ENCODE measurements at places on chromosomes 3 and 15. TPM values are rescaled to one million over a fixed set of nuclear protein-coding genes. Genes with fewer than 3 reads are reported as not detected.

The CKMT1A gene
- polyA plus RNA-seq = 2.2 TPM

DNA sequence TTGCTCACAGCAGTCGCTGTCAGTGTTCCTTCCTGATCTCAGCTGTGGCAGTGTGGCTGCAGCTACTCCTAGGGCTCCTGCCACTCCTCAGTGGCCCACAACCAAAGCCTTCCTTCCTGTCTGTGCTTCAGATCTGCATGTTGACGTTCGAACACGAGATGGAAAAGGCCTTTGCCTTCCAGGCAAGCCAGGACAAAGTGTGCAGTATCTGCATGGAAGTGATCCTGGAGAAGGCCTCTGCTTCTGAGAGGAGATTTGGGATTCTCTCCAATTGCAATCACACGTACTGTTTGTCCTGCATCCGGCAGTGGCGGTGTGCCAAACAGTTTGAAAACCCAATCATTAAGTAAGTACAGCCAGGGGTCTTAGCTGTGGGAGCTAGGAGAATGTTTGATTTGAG, 17.8 kb downstream of the MKRN2 start:
- DNase-seq = no peak

The STARD5 gene
- polyA plus RNA-seq = 3.9 TPM

- DNase-seq = no peak
These were observed 54.2 kb downstream of the PIK3R4 start for GRCh38 chr3:130692455-130692854.

DNA sequence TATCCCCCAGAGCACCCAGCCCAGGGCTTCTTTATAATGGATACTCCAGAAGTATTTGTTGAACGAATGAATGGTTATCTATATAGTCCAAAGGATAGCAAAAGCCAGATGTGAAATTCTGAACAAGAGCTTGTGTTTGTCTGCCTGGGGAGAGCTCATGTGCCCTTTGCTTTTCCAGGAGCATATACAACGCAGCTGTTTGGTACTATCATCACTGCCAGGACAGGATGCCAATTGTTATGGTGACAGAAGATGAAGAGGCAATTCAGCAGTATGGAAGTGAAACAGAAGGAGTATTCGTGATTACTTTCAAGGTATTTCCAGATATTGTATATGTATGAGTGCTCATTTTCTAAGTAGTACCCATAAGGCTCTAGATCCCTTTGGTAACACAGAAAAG, 15.2 kb downstream of the DIS3L start:
- no peak for DNase-seq

DNA sequence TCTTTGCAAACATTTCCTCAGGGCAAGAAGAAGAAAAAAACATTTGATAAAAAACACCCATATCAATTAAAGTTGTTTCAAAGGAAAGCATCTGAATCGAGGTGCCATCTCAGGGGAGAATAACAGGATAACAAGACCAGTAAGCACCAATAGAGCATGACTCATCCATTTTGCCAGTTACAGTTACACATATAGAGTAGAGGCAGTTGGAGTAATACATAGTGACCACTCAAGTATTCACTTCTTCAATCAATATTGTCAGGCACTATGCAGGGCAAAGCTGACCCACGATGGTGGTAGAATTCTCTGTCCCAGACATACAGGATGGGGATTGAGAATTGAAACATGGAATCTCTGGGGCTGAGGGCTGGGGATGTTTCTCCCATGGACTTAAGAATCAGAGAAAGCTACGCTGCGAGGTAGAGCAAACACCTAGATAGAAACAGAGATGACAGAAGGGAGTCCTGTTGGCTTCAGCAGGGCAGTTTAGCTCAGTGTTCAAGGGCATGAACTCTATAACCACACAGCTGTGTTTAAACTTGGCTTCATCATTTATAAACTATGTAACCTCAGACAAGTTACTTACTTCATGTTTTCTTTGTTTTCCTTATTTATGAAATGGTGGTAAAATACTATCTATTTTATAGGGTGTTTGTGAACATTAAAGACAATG, 186.4 kb upstream of the NANOGP8 start:
- DNase-seq = no peak

DNA sequence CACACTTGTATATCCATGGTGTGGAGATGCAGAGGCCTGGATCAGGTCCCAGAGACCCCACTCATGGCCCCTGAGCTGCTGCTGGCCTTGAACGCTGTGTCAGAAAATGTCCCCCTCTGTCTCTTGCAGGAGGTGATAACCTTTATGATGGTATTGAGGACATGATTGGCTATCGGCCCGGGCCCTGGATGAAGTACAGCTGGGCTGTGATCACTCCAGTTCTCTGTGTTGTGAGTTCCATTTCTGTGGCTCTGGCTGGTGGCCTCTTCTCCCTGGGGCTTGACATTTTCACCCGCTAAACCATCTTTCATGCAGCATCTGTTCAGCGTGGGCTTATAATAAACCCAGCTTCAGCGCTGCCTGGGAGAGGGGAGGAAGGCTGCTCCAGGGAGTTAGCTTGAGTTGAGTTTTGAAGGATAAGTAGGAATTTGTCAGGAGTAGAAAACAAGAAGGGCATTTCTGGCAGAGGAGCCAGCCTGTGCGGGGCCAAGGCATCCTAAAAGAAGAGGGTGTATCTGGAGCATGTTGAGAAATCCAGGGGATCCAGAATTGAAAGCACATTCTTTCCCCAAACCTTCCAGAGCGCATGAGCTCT, 61.1 kb downstream of the GRIP2 start:
- no peak for DNase-seq

The GP9 gene
- 1.00 TPM for polyA plus RNA-seq

- no peak for DNase-seq
These were observed 723.4 kb downstream of the ZPLD1 start for GRCh38 chr3:103158183-103158582.

- DNase-seq = no peak
These were observed 58.8 kb upstream of the FAM3D start for GRCh38 chr3:58725326-58725853.

DNA sequence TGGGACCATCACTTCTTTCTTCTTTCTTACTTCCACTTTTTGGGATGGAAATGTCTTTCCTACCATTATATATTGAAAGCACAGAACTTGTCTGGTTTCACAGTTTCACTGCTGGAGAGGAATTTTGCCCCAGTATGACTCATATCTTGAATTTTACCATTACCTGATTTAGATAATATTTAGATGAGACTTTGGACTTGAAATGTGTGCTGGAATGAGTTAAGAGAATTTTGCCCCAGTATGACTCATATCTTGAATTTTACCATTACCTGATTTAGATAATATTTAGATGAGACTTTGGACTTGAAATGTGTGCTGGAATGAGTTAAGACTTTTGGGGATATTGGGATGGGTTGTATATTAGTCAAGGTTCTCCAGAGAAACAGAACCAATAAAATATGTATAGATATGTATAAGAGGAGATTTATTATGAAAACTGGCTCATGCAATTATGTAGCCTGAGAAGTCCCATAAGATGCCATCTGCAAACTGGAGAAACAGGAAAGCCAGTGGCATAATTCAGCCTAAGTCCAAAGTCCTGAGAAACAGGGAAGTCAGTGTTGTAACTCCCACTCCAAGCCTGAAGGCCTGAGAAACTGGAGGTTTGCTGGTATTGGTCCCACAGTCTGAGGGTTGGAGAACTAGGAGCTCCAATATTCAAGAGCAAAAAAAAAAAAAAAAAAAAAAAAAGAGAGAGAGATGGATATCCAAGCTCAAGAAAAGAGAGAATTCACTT, 1029.2 kb downstream of the EPHA3 start:
- no peak for DNase-seq

- DNase-seq = no peak
These were observed 748.1 kb downstream of the NR2F2 start for GRCh38 chr15:97078591-97078990.

The SH2D7 gene
- 0.37 TPM for polyA plus RNA-seq

- no peak for DNase-seq
These were observed 9.0 kb downstream of the CCK start for GRCh38 chr3:42257007-42257406.

The YEATS2 gene
- 34.9 TPM for polyA plus RNA-seq

GRCh38 chr15:84832448-84833040, 15.4 kb downstream of the ALPK3 start:
- no peak for DNase-seq

- DNase-seq = no peak
These were observed 41.0 kb downstream of the ZNF106 start for GRCh38 chr15:42449770-42450424.

DNA sequence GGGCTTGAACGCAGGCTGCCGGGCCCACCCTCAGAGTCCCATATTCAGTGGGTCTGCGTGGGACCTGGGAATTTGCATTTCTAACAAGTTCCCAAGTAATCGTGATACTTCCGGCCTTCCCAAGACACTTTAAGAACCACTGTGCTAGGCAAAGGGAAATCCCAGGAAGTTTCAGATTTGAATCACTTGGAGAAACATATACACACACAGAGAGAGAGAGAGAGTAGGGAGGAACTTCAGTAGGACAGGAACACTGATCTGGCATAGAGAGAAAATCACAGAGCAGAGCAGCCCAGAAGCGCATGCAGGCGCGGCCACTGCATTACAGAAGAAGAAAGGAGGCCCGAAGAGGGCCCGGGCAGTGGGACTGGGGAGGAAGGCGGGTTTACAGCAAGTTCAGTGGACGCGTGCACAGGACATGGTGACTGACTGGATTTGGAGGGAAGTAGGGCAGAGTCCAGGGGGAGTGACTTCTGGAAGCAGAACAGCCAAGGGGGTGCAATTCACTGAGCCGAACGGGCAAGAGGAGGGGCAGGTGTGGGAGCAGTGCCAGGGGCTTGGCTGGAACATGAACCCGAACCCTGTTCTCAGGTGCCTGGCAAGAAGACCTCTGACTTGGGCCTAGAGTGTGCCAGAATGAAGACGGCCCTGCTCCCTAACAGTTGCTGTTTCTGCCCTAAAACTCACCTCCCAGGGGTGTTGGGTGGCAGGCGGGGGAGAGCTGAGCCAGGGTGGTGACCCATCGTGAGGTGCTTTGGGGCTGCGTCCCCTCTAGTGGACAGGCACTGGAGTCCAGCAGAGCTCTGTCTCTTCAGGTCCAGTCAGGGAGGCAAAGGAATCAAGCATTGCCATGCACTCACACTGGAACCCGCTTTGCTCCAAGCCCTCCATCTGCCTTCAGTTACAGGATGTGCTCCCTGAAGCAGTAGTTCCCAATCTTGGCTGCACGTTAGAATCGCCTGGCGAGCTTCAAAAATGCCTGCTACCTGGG, 101.3 kb upstream of the HES1 start:
- DNase-seq = no peak

The NGRN gene
- 129 TPM for polyA plus RNA-seq

DNA sequence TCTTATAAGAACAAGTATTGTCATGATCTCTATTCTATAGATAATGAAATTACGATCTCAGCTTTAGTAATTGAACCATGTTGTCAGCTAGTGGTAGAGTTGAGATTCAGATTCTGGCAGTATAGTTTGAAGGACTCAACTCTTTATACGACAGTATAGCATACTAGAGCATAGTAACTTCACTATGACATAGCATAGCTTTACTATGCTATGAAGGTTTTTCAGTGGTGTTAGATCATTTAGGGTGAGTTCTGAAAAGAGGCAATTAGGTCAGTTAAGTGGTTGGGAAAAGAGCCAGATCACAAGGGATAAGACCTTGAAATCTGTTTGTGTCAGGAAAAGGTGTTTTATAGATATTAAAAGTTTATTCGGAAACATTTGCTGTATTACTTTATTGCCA, 8.1 kb downstream of the STX19 start:
- DNase-seq = no peak

DNA sequence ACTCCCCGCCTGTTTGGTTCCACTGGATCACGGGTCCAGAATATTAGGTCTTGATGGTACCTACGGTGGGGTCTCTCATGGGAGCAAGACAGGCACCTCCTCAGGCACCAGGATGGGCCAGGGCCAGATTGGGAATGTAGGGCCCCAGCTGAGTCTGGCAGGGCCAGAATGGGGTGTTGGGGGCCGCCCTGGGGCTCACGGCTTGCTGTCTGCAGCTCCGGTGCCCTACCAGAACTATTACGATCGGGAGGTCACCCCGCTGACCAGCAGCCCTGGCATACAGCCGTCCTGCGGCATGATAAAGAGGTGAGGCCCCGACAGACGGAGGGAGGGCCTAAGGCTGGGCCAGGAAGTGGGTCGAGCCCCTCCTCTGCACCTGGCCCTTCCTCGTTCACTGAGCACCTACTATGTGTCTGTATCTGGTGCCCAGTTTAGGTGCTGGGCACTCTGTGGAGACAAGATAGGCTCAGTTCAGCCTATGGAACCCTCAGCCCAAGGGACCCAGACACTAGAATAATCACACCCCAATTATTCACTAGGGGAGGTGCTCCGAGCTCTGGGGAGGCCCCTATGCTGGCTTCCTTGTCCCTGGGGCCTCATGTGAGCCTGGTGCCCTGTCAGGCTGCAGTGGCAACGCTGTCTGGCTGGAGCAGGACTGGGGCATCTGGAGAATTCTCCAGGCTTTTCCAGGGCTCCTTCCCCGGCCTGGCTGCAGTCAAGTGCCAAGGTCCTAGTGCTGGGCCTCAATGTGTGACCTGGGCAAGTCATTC, 37.9 kb downstream of the PSTPIP1 start:
- DNase-seq = no peak

GRCh38 chr3:120749843-120750242, 7.3 kb downstream of the GTF2E1 start:
- DNase-seq = no peak

- DNase-seq = no peak
These were observed 32.3 kb upstream of the CFAP20DC start for GRCh38 chr3:59082106-59082505.

DNA sequence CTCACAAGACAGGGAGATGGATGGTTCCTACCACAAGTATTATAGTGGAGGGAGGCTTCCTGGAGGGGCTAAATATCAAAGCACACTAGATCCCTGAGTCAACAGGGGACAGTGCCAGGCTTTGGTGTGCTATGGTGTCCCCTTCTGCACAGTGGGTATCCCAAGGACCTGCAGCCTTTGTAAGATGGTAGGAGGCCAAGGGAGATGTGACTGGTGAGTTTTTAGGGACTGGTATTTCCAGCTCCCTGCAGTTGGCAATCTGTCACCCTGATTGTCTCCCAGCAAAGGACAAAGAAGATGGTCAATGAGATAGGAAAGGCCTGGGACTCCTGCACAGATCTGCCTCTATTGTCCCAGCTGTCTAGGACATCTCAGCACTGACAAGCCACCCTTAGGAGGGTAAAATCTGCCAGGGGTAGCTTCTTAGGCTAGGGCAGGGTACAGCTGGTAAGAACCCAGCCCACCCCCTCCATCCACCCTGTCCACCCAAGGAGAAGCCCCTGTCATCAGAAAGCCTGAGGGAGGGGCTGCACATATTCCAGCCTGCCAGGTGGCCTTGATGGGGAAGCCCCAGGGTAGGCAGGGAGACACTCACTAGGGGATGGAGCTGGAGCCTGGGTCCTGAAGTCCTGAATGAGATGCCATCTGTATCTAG, 631 bp downstream of the CYP1A1 start:
- DNase-seq = no peak

GRCh38 chr15:31930967-31931366, 99.3 kb upstream of the CHRNA7 start:
- DNase-seq = no peak

The RAD54L2 gene
- 14.7 TPM for polyA plus RNA-seq

GRCh38 chr3:42531470-42531869, 29.0 kb downstream of the VIPR1 start:
- DNase-seq = no peak

GRCh38 chr15:70334286-70334685, 236.6 kb upstream of the TLE3 start:
- no peak for DNase-seq
